ENCODE measurements at places on chromosomes 3 and 15.
A peak's percentile ranks its signal among the peaks of the same experiment; 100 is the strongest.

DNA sequence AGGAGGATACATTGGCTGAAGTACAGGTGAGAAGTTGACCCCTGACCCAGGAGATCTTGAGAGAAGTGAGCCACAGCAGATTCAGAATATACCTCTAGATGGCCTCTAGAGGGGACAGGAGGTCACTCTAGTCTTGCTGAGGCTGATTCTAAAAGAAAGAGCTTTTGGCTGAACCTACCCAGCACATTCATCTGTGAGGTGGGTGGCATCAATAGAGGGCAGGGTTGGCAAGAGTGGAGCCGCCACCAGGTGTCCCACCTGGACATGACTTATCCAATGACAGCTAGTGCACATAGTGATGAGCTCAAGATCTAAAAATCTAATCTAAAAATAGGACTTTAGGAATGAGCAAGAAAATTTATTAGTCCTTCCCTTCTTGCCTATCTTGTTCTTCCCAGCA is 51.6 kb downstream of the CYP19A1 start:
- peak; percentile 16 for DNase-seq

DNA sequence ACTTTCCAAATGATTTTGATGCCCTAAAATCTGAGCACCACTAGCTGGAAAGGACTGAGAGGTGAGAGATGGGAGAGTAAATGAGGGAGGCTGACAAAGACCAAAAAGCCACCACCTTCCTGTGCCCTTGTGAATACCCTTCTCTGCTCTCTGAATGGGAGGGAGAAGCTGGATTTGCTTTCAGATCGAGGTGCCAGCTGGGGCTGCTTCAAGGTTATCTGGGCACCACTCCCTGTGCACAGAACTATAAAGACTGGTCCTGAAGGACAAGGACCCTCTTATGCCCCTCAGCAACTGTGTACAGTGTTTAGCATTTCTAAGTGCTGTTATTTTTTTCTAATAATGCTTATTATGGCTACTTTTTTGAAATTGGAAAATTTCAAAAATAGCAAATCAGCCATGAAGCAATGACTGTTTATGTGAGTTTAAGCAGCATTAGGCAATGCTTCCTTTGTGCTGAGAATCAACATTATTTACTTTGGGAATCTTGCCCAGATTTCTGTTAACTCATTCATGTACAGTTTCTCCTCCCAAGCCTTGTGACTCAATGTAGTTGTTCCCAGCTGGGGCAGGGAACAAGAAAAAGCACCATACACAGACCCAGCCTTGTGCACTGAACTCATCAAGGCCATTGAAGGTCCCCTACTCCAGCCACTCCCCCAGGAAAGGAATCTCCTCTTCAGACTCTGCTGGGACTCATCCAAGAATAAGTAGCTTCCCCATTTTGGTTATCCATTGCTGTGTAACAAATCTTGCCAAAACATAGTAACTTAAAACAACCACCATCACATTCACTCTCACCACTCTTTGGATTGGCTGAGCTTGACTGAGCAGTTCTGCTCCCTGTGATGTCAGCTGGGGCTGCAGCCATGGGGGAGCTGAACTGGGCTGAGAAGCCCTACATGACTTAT is 37.3 kb upstream of the CDV3 start:
- DNase-seq: no peak

GRCh38 chr3:106241593-106241992 is 372.8 kb upstream of the CBLB start:
- DNase-seq: no peak

DNA sequence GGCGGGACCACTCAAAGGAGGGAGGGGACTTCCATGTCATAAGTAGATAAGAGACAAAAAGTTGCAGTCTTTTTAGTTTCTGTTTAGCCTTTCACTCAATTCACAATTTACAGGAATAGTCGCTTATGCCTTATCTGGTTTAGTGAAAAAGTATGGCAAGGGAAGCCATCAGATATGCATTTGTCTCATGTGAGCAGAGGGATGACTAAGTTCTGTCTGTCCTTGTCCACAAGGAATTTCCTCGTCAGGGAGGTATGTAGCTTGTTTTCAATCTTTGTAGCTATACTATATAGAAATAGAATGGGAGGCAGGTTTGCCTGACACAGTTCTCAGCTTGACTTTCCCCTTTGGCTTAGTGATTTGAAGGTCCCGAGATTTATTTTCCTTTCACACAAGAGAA is 882.8 kb downstream of the NAALADL2 start:
- DNase-seq: no peak

All from GM23338 (cell line).